ENCODE measurements at places on chromosomes 7 and 10.

DNA sequence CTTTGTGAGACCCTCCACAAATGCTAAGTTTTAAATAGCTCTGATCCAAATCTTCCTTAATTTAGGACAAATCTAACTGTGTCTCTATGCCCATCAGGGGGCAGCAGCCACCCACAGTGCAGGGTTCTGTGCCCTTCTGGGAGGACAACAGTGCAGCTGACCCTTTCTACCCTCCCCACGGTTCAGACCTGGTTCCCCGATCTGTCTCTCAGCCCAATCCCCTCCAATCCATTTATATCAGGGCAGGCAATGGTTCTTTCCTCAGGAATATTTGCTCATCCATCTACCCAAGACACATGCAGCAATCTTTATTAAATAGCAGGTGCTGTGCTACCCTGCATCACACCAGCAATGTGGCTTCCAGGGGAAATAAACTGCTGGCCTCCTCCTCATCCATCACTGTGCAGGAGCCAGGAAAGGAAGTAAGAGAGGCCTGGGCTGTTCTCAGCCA lies 4.0 kb upstream of the RBM28 start:
- peak; percentile 83 for DNase-seq

DNA sequence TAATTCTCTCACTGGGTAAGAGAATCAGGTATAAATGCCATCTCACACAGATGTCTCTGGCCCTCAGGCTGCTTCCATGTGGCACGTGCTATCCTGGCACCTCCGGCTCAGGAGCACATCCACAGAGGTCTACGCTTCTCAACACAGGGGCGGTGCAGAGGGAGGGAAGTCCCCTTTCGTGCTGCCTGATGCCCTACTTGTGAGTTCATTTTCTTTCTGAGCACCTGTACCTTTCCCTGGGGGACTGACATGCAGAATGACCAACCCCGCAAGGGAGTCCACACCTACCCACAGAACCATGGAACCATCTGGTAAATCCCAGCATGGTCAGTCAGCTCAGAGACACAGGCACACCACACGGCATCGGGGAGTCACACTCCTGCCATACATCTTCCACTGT lies 99.0 kb upstream of the SAMD8 start:
- DNase-seq = no peak

DNA sequence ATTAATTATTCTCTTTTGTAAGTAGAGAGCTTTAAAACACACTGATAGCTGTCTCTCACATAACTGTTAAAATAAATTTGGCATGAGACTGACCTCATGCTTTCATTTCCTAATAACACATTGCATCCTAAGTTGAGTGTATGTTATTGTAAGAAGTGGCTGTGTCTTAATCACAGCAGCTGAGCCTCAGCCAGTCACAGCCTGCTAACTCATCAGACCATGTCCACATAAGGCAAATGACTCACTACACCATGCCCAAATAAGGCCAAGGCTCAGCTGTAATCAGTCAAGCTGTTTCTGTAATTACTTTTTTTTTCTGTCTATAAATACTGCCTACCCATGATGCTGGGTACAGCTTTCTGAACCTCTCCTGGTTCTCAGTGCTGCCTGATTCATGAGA lies 860.9 kb downstream of the XPNPEP1 start:
- DNase-seq = peak; percentile 50

GRCh38 chr7:131196803-131197202 lies 130.9 kb upstream of the MKLN1 start:
- peak; percentile 70 for DNase-seq

DNA sequence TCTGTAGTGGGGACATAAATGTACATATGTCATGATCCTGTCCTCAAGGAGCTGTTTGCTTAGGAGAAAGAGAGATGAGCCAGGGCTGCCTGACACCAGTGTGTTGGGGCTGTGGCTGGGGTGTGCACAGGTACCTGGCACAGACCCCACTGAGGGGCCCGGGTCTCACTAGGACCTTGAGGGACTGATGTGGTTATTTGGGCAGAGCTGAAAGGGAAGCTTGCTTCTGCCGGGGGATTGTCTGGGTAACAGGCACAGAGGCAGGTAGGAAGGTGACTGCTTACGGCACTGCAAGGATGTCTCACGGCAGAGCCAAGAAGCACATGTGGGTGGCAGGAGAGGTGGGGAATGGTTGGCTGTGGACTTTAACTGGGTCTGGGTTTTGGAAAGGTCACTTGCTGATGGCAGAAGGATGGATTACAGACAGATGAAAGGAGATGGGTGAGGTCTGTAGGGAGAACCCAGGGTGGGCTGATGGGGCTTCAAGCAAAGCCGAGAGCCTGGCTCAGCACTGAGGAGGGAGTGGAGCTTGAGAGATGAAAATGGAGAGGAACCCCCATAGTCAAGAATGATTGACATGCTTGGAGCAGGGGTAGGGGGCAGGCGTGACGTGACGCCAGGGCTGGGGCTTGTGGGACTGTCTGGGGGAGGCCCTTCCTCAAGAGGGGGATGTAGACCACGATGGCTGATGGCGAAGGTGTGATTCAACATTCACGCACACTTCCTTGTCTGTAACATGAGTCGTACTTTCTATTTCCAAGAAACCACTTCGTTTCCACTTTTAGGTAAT lies 207.7 kb upstream of the SHH start:
- no peak for DNase-seq

- no peak for DNase-seq
These were observed 531.2 kb upstream of the GHITM start for GRCh38 chr10:83607959-83608745.

DNA sequence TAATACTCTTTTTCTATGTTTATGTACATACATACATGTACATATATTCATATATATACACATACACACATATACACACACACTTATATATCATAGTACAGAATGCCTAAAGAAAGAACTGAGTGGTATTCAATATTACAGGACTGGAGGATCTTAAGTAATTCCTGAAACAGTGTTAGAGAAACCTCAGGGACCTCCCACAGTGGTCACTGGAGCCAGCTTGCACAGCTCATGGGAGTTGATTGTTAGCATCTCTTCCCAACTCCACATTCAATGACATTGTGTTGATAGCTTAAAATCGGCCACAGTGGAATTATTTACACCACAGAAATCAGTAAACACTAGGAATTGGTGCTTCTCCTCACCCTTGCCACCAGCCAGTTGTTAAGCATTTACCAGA lies 6.0 kb downstream of the LRRC17 start:
- no peak for DNase-seq

DNA sequence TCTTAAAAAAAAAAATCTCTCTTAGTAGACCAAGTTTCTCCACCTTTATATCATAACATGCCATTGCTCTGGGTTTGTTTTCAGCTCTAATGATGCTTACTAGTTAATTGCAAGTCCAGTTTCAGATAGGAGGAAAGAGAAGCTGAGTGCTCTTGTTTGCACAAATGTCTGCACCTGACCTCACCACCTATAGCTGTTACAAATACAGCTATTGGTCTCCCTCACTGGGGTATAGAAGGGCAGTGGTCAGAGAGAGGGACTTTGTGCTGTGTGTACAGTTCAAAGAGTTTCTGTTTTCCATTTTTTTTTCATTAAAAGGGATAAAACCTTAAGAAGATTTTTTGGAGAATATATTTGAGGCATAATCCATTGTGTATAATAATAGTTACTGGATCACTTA lies 52.7 kb downstream of the TAS2R16 start:
- peak; percentile 15 for DNase-seq

DNA sequence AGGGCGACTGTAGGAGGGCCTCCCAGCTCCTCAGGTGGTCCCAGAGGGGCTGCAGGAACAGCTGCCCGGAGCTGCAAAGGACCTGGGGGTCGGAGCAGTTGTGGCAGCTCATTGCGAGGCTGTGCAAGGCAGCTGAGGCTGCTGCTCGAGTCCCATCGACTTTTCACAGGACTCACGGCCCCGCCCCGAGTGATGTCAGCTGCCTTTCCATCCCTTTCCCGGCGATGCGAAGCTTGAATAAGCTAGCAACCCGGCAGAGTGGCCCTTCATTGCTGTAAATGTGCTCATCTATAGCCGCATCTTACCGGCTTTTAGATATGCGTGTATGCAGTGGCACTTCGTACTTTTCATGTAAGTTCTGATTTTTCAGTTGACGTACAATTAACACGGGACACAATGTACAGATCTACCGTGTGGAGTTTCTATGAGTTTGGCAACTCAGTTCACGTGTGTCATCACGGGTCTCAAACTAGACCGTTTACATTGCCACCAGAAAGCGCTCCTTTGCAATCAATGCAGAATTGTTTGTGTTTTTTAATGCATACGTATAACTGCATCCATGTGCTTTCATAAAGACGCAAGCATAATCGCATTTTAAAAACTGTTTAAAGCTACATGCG lies at the start of gene CH25H:
Gene CH25H, minus strand, starts transcription at position 137 of the 620 bp plus-strand sequence. Its CDS starts 25 bp downstream, at position 112.
- peak; percentile 85 for DNase-seq

DNA sequence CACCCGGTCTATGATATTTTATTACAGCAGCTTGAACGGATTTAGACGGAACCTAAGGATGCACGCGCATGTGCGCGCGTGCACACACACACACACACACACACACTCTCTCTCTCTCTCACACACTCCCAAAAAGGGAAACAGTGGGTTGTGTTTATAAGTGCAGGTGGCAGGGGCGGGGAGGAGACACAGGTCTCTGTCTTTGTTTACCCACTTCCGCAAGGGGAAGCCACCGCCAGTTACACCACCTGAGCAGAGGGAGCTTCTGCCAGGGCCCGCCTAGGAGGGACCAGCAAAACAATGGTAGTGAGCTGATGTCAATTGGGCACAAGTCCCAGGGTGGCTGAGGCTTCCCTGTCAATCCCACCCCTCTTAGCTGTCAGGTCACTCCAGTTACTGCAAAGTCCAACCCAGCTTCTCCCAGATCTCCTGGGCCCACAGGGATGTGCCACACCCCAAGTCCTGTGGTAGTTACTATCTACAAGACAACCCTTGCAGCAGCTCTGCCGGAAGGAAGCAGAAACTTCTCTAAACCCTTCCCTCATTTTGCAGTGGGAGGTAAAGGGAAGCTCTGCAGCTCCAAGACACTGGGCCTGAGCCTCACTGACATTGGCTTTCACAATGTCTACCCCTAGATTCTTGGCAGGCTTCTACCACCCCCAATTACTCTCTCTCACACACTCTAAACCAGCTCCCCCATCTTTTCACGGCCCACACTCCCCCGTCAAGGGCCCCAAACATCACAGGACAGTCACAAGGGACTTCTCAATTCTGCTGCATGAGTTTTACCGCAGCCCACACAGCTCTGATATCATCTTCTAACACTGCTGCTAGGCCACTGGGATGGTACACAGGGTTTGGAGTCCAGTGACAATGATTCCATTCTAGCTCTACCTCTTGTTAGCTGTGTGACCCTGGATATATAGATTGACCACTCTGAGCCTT lies 17.6 kb downstream of the ANXA11 start:
- DNase-seq = peak; percentile 87

- peak; percentile 58 for DNase-seq
These were observed 45.3 kb upstream of the CDK1 start for GRCh38 chr10:60732807-60733516.

GRCh38 chr7:139702811-139703486 lies 74.8 kb downstream of the HIPK2 start:
- DNase-seq = no peak

GRCh38 chr10:128011059-128011979 lies 104.4 kb downstream of the PTPRE start:
- DNase-seq = peak; percentile 66

GRCh38 chr10:110504111-110504735 lies 6.5 kb downstream of the DUSP5 start:
- no peak for DNase-seq

GRCh38 chr10:125155101-125155500 lies 5.3 kb downstream of the CTBP2 start:
- DNase-seq = no peak

DNA sequence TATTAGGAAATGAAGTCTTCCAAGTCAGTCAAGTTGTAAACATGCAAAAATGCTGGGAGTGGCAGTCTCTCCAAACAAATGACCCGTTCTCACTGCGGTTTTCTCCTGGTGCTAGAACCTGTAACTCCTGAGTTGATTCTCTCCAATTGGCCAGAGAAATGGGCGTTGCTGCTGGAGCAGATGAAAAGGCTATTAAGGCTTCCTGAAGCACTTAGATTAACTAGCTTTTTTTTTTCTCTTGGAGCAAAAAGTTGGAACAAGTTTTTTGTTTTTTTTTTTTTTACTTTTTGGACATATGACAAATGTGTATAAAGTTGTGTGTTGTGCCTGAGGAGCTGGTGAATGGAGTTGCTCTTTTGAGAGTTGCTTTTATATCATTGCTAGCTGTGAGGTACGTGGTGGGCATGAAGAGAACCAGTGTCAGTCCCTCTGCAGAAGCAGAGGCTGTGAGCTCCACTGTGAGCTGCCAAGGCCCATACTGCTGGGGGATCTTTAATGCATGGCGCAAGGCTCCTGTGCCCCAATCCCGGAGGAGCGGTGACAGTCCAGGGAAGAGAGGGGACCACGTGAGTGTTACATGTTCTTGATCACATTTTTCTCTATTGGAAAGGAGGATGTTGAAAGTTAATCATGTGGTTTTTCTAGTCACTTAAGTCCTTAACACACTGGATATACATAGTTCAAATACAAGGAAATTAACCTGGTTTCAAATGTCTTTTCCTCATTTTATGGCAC lies 393.6 kb upstream of the GALNT17 start:
- DNase-seq = no peak

- DNase-seq = no peak
These were observed 58.1 kb downstream of the HECW1 start for GRCh38 chr7:43170571-43170970.

- DNase-seq = no peak
These were observed 1.4 kb upstream of the CFAP69 start for GRCh38 chr7:90243556-90243955.

DNA sequence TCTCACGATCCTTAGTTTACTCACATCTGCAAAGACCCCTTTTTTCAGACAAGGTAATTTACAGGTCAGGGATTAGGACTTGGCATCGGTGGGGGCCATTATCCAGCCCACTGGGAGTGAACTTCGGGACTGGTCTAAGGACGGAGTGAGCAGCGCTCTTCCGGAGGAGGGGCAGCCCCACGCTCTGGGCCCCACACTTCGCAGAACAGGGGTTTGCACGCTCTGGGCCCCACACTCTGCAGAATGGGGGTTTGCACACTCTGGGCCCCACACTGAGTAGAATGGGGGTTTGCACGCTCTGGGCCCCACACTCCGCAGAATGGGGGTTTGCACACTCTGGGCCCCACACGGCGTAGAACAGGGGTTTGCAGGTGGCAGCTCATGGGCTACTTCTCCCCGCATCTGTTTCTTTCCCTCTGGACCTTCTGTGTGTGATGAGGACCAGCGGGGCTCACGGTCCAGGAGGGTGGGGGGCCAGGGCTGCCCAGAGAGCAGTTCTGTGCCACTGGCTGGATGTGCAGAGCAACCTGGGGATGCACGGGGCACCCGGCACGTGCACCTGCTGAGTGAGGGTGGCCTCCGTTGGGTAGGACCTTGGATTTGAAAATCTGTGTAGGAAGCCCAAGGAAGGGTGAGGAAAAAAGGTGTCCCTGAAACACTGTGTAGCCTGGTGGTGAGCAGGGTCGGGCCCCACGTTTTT lies 134.8 kb downstream of the WDR37 start:
- no peak for DNase-seq

DNA sequence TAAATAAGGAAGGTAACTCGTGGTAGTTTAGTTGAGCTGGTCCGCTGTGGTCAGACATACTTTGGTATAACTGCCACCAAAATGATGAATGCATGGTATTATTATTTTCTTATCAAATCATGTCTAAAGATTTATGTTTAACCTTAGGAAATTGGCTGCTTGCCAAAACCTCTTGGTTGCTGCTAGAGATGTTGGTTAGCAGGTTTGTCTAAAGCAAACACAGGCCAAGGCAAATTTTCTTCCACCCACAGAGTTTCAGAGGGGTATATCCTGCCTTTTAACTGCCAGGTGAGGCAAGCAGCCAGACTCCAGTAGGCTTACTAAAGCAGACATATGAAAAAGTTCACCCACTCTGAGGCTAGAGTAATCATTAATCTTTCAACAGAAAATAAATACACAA lies 101.4 kb downstream of the SEMA3E start:
- peak; percentile 96 for DNase-seq
